Urinary bladder (tissue), 4 donors: ENCODE measurements at places on chromosomes 6 and 20. TPM values are rescaled to one million over a fixed set of nuclear protein-coding genes. Genes with fewer than 3 reads are reported as not detected.

Gene EPHA7
- 75.9 TPM for total RNA-seq

Gene ERGIC3
- 176 TPM for total RNA-seq

Gene KAT14
- 13.0 TPM for total RNA-seq

Gene GRM4
- total RNA-seq = 0.11 TPM

Gene DOK5
- 20.4 TPM for total RNA-seq

Gene POLR1C
- total RNA-seq = 29.4 TPM

- DNase-seq = no peak
These were observed 35.3 kb downstream of the DLL1 start for GRCh38 chr6:170255426-170256125.

GRCh38 chr20:22944062-22944461, 91.0 kb upstream of the SSTR4 start:
- no peak for DNase-seq

- no peak for DNase-seq
These were observed 286.0 kb downstream of the ADGB start for GRCh38 chr6:146884728-146885127.

DNA sequence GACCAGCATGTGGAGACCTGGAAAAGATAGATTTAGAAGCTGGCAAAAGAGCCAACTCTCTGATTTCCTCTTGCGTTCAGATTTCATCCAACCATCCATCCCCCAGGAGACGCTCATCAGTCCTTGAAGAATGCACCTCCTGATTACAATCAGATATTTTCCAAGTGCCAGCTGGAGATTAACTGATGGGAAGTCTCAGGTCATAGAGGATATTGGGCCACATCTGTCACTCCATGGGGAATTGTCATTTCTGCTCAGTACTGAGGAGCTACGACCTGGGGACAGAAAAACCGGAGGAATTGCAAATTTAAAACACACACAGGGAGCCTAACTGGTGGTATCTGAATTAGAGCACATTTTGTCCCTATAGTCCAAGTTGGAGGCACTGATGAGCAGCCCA, 496.2 kb upstream of the SULF2 start:
- no peak for DNase-seq
